Left renal pelvis (tissue), 4 donors: ENCODE measurements at places on chromosomes 2 and 18. TPM values are rescaled to one million over a fixed set of nuclear protein-coding genes. Genes with fewer than 3 reads are reported as not detected.

Gene DHX57
- polyA plus RNA-seq = 28.0 TPM

Gene HOXD12
- polyA plus RNA-seq = 0.33 TPM

Gene FOXI3
- polyA plus RNA-seq = 0.16 TPM

GRCh38 chr2:174328114-174328960 is 6.4 kb upstream of the SP9 start:
- no peak for DNase-seq

GRCh38 chr18:62329691-62330454 is 4.8 kb downstream of the TNFRSF11A start:
- no peak for DNase-seq

GRCh38 chr2:128602699-128603101 is 284.0 kb upstream of the HS6ST1 start:
- no peak for DNase-seq

DNA sequence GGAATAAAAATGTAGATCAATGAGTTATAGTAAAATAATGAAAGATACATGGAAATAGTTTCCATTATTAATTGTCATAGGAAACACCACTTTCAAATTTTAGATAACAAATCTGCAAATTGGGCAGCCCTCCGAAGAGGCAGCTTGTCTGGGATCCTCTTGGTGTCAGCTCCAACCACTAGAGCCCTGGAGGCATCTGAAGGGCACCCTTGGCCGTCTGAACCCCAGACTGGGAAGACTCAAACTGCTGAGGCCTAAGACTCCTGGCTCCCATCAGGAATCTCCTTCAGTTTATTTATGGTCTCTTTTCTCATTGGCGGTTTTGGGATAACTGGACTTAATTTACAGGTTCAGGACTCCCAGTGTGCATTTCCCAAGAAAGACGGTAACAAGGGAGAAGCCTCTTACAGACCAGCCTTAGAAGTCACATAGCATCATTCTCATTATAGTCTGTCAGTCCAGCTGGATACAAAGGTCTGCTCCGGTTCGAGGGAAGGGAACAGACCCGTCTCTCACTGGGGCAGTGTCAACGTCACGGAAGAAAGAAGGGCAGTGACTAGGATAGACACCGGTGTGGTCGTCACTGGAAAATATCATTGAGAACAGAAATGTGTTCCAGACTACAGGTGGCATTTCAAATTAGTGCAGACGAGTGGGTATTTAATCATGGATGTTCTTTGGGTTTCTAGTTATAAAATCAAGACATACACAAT is 390.7 kb upstream of the NETO1 start:
- DNase-seq = no peak

DNA sequence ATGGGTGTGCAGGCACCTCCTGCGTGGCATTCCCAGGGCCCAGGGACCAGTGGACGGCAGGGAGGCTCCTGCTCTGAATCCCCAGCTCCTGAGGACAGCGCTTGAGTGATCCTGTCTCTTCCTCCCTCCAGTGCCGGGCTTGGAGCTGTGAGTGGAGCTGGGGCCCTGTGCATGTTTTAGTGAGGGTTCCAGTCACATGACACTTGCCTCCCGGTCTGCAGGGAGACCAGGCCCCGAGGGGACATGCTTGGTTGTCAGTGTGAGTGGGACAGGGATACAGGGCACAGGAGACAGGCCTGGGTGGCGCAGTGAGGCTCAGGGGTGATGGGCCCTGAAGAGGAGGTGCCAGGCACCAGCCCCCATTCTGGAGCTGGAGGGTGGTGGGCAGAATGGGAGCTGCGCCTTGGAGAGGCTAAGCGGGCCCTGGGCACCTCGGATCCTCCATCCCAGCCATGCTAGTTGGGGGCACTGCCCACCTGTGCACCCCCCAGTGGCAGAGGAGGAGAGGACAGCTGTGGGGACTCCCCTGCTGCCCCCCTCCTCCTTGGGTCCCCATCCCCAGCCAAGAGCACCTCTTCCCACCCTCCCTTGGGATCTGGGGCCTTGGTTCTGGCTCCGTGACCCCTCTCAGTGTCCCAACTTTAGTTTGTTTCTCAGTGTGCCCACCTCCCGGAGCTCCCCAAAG is 12.0 kb downstream of the ARHGEF4 start:
- DNase-seq = no peak

DNA sequence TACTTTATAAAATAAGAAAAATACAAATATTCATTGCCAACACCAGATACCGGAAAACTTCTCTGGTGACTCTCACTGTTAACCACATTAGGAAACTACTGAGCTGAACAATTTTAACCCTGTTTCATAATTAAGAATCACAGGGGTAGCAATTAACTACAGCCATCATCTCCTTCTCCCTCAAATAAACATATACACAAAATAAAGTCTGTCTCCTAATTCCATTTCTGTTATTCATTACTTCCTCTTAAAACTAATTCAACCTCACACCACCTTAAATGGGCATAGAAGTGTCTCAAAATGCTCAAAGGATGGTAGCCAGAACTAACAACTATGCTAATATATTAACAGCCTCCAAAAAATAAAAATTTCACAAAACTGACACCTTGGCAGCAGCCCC is 60.7 kb downstream of the ACVR1 start:
- DNase-seq = no peak

GRCh38 chr2:61664190-61664589 is 126.0 kb upstream of the XPO1 start:
- no peak for DNase-seq
